ENCODE measurements at places on chromosomes 7 and 10. TPM values are rescaled to one million over a fixed set of nuclear protein-coding genes. Genes with fewer than 3 reads are reported as not detected.

WASL gene
- total RNA-seq = 5.5 TPM

TLX1 gene
- total RNA-seq = not detected

GRCh38 chr10:5479481-5480161 is 19.7 kb downstream of the CALML5 start:
- DNase-seq = no peak

GRCh38 chr10:106608066-106608465 is 556.4 kb downstream of the SORCS1 start:
- DNase-seq = no peak

- DNase-seq = no peak
These were observed 52.6 kb downstream of the MCU start for GRCh38 chr10:72744566-72744965.

GRCh38 chr10:97097084-97097433 is 88.7 kb downstream of the SLIT1 start:
- DNase-seq = no peak

GRCh38 chr7:13949939-13950338 is 39.5 kb downstream of the ETV1 start:
- DNase-seq = no peak

Measured in activated naive CD8-positive, alpha-beta T cell treated with anti-CD3 and anti-CD28 coated beads for 36 hours (primary cell).